ENCODE measurements at places on chromosomes 11 and 22.

GRCh38 chr11:15711311-15711710 lies 596.6 kb downstream of the INSC start:
- no peak for DNase-seq

DNA sequence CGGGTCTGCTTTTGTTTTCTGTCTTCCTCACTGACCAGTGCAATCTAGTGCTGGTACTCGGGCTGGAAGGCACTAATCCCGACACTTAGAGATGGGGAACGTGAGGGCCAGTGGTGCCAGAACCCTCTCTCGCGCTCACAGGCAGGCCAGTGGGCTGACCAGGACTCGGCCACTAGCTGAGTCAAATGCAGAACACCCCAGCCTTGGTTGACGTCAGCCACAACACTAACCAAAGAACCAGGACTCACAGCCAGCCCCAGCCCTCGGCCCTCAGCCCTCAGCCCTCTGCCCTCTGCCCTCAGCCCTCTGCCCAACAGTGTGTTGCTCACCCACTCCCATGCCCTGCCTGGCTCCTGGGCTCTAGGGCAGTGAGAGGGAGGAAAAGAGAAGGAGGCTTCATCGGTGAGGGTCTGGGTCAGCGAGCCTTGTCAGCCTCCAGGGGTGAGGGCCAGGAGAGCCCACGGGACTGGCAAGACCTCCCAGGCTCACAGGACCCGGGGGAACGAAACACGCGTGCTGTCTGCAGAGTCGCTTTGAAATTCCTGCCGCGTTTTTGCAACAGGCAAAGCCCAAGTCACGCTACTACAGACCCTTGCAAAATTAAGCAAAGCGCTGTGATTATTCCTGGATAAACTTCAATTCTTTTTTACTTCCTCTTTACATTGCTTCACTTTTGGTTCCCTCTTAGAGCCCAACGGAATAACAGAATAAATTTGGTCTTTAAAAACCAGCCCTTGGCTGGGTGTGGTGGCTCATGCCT lies 27.5 kb downstream of the KIAA0930 start:
- no peak for DNase-seq

DNA sequence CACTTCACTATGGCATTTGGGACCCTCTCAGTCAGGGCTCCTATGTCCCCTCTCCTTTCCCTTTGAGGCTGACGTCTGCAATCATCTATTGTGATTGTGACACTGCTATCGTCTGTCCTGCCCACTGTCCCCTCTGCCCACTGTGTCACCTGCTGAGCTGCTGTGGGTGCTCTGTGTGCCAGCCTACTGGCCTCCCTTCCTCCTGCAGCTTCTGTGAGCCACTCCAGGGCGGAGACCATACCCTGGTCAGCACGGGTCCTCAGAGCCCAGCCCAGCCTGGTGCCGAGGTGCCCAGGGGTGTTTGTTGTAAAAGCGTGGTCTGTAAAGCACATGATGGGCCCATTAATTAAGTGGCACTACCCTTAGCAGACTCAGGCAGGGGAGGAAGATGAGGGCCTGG lies 29.4 kb downstream of the MPPED1 start:
- DNase-seq: no peak

DNA sequence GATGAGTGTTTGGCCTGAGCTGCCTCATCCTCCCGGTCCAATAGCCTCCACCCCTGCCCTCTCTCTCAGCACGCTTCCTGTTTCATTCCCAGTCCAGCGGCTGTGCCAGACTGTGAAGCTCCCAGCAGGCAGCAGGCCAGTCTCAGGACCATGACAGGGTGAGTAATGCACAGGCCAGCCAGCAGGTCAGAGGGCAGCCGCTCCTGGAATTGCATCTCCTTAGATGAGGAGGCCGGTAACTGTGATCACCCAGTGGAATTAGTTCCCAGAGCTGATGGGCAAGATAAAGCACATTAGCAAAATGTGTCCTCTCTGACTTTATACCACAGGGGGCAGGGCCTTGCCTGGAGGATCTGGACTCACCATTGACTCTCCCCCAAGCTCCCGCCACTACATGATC lies 251.2 kb downstream of the ETS1 start:
- DNase-seq: no peak

- no peak for DNase-seq
Measured at GRCh38 chr22:17350292-17350691, 19.0 kb upstream of the CECR2 start.
